CD4-positive, alpha-beta T cell treated with Interleukin-6 for 4 hours (primary cell): ENCODE measurements at places on chromosomes 6 and 20.

DNA sequence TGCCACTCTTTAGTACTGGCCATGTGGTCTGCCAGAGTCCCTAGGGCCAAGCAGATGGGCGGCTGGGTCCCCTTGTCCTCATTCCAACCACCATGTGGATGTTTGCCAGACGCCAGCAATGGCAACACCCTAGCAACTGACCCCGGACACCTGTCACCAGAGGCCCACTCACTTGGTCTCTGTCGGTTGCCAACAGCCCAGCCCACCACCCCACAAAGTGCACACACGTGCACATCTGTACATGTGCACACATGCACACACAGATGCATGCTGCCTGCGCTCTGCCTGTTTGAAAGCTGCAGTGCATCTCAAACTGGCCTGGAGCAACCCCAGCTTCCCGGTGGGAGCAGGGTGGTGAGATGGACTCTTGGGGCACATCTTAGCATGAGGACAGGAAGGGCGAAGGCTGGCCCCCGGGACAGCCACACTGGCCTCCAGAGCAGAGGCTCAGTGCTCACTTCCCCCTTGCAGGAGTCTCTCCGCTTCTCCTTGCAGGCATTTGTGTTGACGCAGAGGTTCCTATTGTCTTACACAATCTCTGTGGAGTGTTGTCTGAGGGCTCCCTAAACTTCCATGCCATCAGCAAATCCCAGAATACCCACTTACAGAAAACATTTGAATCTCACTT lies 54.0 kb downstream of the PSMG4 start:
- no peak for DNase-seq

DNA sequence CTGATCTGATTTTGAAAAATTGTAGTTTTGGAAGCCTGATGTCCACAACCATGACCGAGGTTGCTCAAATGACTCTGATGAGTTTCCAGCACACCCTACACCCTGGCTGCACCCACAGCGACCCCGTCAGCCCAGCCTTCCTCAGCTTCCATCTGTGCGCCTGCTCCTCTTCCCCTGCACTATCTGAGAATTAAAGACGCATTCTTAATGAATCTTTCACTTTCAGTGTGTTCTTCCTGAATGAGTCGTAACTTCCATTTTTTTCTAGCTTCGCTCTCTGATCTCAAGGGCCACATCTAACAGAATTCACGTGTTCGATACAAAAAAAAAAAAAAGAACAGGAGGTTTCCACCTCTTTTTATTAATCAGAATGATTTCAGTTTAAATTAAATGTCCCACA lies 21.3 kb upstream of the RREB1 start:
- DNase-seq = peak; percentile 59

DNA sequence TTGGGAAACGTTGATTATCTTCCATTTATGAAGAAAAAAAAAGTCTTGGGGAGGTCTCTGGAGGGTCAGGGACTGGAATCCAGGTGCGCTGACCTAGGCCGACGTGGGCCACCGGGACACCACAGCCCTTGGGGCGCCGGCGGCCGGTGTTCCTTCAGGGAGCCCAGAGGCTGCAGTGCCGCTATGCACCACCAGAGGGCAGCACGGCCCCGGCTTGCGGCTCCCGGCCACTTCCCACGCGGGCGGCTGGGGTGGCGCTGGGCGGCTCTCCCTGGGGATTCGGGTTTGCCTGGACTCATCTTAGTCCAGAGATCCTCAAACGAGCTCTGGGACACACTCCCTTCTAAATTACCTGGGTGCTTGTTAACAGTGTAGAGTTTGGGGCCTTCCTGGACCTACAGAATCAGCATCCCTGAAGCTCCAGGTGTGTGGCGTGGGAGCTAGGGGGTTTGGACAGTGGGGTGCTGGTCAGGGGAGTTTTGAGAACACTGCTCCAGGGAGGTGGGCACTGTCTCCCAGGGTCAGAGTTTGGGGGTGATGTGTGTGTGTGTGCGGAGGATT lies 23.0 kb upstream of the GTSF1L start:
- DNase-seq = peak; percentile 85

DNA sequence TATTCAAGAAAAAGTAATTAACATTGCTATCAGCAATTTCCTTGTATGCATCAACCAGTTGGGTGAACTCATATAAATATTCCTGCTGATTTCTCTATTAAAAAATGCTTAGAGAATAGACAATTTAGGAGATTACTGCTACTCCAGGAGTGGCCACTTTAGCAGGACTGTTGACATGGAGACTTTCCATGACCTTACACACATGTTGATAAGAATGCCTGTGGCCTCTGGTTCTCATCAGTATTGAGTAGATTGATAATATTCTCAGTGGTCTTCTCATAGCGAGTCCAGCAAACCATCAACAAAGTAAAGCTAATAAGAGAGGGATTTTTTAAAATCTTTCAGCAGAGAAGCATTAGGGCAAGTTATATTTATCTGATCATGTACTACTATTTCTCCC lies 208.4 kb upstream of the MARCKS start:
- no peak for DNase-seq

GRCh38 chr20:8757146-8757545 lies 311.7 kb upstream of the PLCB4 start:
- DNase-seq = no peak

GRCh38 chr6:22435151-22435550 lies 134.2 kb upstream of the HDGFL1 start:
- DNase-seq = no peak

DNA sequence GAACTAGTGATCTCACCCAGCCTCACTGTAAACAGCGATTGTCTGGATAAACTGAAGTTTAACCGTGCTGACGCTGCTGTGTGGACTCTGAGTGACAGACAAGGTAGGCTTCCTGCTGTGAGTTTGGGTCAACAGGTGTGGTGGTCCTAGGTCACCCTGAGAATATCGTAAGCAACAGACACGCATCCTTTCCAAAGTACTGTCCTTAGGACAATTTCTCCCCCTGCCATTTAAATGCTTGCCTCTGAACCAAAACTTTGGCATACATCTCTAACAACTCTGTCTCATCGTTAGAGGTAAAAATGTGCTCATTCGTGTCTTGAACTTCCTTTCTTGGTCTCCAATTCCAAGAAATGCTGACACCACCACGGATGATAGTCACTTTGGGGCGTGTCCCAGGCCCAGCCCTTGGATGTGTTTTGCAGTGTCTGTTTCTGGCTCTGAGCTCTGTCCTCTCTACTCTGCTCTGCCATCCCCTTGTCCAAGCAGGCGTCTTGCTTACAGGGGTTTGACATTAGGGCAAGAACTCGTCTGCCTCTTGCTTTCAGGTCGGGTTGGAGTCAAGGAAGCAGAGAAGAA lies 95.5 kb downstream of the EYA2 start:
- no peak for DNase-seq

GRCh38 chr20:20649945-20650344 lies 62.5 kb downstream of the RALGAPA2 start:
- no peak for DNase-seq

- DNase-seq = no peak
These were observed 100.9 kb upstream of the PMEPA1 start for GRCh38 chr20:57810511-57811373.

GRCh38 chr20:53867741-53868351 lies 202.5 kb downstream of the BCAS1 start:
- DNase-seq = no peak

- DNase-seq = no peak
These were observed 33.0 kb downstream of the FRMD1 start for GRCh38 chr6:168045706-168046620.
